Activated T-cell treated with anti-CD3 and anti-CD28 coated beads, Interleukin-2, amount 50 U/mL, for 72 hours (primary cell): ENCODE measurements at places on chromosomes 13 and 19. TPM values are rescaled to one million over a fixed set of nuclear protein-coding genes. Genes with fewer than 3 reads are reported as not detected.

CYP2B6 gene
- not detected for total RNA-seq

- H3K27me3 ChIP-seq, result no peaks in the 10 kb centered on the region
- no peaks in the 10 kb centered on the region for H3K4me1 ChIP-seq
- no peak overlapping the region for H3K27ac ChIP-seq
- no peak overlapping the region for H3K4me3 ChIP-seq
- no peak for DNase-seq
Measured at GRCh38 chr13:111623208-111623607, 302.8 kb downstream of the TEX29 start.

GRCh38 chr13:52885141-52885540 is 36.7 kb upstream of the PCDH8 start:
- no peak for DNase-seq
- H3K4me3 ChIP-seq, result no peak overlapping the region
- no peaks in the 10 kb centered on the region for H3K4me1 ChIP-seq
- peaks cover 12% of the 10 kb centered on the region for H3K27me3 ChIP-seq

GRCh38 chr13:94968040-94968756 is 255.9 kb upstream of the SOX21 start:
- peaks cover 10% of the 10 kb centered on the region for H3K4me1 ChIP-seq
- peak; percentile 19 for DNase-seq
- no peaks in the 10 kb centered on the region for H3K36me3 ChIP-seq
- peaks cover 70% of the 10 kb centered on the region for H3K27me3 ChIP-seq
- H3K4me3 ChIP-seq, result peak overlapping the region; percentile 68
- no peak overlapping the region for H3K27ac ChIP-seq

DNA sequence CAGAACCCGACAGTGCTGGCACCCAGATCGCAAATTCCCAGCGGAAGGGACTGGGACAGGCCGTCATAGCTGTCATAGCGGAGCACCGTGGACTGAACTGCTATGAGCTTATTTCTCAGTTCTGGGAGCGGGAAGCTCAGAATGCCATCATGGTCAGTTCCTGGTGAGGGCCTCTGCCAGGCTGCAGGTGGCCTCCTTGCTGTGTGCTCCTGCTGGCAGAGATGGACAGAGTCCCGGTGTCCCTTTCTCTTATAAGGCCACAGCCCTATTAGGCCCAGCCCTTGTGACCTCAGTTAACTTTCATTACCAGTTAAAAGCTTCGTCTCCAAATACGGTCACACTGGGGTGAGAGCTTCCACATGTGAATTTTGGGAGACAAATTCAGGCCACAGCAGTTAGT is 4.6 kb downstream of the ZNF444 start:
- no peak for DNase-seq
- H3K4me1 ChIP-seq, result peaks cover 33% of the 10 kb centered on the region
- H3K4me3 ChIP-seq, result no peak overlapping the region
- H3K27me3 ChIP-seq, result no peaks in the 10 kb centered on the region

GRCh38 chr13:32587811-32588170 is 1.5 kb downstream of the PDS5B start:
- H3K27ac ChIP-seq, result peak overlapping the region; percentile 88
- no peak for DNase-seq
- H3K36me3 ChIP-seq, result peaks cover 2% of the 10 kb centered on the region
- H3K4me1 ChIP-seq, result peaks cover 60% of the 10 kb centered on the region

DNA sequence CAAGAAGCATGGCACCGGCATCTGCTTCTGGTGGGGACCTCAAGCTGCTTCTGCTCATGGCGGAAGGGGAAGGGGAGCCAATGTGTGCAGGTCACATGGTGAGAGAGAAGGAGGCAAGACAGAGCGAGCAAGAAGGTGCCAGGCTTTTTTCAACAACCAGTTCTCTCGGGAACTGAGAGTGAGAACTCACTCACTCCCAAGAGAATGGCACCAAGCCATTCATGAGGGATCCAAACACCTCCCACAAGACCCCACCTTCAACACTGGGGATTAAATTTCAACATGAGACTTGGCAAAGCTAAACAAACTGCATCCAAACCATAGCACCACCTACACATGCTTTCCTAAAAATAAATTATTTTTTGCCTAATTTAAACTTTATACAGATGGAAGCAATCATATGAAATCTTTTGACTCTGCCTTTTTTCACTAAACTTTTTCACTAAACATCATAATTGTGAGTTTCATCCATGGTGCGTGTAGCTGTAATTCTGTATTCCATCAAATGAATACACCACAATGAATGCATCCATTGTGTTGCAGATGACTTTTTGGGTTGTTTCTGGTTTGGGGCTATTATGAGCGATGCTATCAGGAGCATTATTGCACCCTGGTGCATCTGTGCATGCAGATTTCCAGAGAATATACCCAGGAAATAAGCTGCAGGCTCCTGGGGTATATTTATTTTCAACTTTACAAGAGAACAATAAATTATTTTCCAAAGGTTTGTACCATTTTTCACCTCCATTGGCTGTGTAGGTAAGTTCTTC is 14.6 kb upstream of the IPO5 start:
- no peak overlapping the region for H3K27ac ChIP-seq
- no peaks in the 10 kb centered on the region for H3K4me1 ChIP-seq
- DNase-seq, result no peak
- peaks cover 25% of the 10 kb centered on the region for H3K27me3 ChIP-seq
- no peak overlapping the region for H3K4me3 ChIP-seq
- H3K36me3 ChIP-seq, result no peaks in the 10 kb centered on the region

- peak; percentile 85 for DNase-seq
- peaks cover 20% of the 10 kb centered on the region for H3K4me1 ChIP-seq
Measured at GRCh38 chr19:7533925-7534480, 1.5 kb upstream of the PNPLA6 start.
